Suprapubic skin (tissue), 4 donors: ENCODE measurements at places on chromosomes 11 and 22.

DNA sequence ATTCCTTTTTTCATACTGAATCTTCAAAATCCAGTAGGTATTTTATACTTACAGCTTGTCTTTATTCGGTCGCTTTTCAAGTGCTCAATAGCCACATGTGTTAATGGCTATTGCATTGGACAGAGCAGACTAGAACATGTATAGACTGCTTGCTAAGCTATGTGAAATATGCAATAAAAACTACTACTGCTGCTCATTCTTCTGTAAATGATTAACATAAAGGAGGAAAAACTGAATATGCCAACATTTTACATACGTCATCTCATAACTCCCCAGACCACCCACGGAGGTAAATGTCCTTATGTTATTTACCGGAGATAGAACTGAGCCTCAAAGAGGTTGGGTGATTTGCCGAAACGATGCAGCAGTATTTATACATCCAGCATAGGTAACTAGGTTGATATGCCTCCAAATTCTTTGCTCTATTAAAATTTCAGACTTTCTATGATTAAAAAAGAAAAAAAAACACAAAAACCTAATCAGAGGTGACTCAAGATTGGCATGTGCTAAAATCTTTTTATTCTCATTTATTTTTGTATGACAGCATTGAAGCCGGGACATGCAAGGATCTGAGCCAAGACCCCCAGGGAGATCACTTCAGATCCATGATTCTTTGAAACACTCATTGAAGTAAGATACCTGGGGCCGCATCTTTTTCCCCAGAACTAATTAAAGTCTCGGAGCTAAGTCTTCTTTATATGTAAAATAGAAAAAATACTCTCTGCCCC is 78.5 kb upstream of the OR5AK2 start:
- H3K4me1 ChIP-seq, result peaks cover 19% of the 10 kb centered on the region
- no peaks in the 10 kb centered on the region for H3K27me3 ChIP-seq
- no peak for DNase-seq
- no peak overlapping the region for H3K27ac ChIP-seq
- no peaks in the 10 kb centered on the region for H3K36me3 ChIP-seq

DNA sequence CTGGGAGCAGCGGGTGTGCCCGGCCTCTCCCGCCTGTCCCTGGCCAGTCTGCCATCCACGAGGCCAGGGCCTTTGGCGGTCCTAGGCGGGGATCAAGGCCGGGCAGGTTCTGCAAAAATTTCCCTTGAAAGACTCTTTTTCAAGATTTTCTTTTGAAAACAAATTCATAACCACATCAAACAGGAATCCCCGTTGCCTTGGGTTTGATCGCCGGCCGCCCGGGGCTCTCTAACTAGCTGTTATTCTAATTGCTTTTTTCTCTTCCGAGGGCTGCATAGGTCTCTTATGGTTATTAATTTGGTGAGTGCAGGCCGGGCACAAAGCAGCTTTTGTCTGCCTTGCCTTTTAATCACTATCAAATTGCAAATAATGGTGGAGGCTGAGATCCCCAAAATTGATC is 42.0 kb downstream of the CDKN1C start:
- H3K27me3 ChIP-seq, result no peaks in the 10 kb centered on the region
- no peak overlapping the region for H3K27ac ChIP-seq
- no peaks in the 10 kb centered on the region for H3K36me3 ChIP-seq
- DNase-seq, result no peak
- H3K4me3 ChIP-seq, result no peak overlapping the region

DNA sequence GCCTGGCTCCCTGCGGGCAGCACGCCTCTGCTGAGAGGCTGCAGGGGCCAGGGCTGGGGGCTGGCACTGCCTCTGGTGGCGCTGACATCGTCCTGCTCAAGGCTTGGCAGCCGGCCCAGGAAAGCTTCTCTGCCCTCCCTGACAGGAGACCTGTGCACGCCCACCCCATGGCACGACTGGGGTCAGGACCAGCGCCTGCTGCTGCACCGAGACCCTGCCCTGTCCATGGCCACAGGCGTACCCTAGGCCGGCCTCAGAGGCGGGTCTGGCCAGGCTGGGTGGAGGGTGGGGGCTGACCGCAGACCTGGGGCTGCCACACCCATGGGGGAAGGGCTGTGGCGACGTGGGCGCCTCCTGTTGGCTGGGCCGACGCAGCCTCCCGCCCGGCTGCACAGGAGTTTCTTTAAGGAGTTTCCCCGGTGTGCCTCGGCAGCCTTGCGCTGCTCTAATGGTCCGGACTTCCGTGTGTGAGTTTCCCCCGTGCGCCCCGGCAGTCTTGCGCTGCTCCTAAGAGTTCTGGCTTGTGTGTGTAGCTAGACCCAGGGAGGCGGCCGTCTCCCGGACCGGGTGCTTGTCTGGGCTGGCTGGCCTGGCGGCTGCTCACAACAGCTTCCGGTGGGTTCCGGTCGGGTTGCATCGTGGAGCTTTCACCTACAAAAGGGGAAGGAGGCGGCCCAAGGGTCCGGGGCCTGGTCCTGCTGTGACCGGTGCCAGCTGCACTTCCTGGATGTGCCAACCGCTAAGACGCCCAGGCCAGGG is 4.6 kb downstream of the TRABD start:
- H3K4me1 ChIP-seq, result peaks cover 61% of the 10 kb centered on the region
- H3K27me3 ChIP-seq, result no peaks in the 10 kb centered on the region
- peak overlapping the region; percentile 84 for H3K27ac ChIP-seq
- peaks cover 18% of the 10 kb centered on the region for H3K36me3 ChIP-seq
- peak; percentile 91 for DNase-seq

GRCh38 chr11:65610404-65610803 is 3.6 kb downstream of the MAP3K11 start:
- peak overlapping the region; percentile 83 for H3K4me3 ChIP-seq
- H3K36me3 ChIP-seq, result peaks cover 23% of the 10 kb centered on the region
- no peaks in the 10 kb centered on the region for H3K27me3 ChIP-seq

DNA sequence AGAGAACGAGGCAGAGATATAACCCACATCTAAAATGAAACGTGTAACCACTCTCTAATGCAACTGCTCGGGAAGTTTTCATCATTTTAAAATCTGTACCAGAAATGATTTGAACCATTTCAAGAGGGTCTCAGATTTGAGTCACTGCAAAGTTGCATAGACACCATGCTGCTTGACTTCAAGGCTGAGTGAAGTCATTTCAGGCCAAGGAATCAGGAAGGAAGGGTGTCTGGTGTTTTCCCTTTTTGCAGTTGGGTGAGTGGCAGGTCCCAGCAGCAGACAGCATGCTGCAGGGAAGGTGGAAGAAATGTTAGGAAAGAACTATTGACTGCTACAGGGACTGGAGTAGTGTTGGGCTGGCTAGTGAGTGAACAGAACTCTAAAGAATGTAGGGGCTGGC is 16.5 kb downstream of the TANGO2 start:
- H3K4me3 ChIP-seq, result no peak overlapping the region
- H3K27ac ChIP-seq, result no peak overlapping the region
- no peaks in the 10 kb centered on the region for H3K27me3 ChIP-seq
- no peak for DNase-seq
- H3K36me3 ChIP-seq, result peaks cover 45% of the 10 kb centered on the region

- H3K27me3 ChIP-seq, result peaks cover 9% of the 10 kb centered on the region
- peaks cover 17% of the 10 kb centered on the region for H3K4me1 ChIP-seq
- H3K36me3 ChIP-seq, result no peaks in the 10 kb centered on the region
- H3K27ac ChIP-seq, result peak overlapping the region; percentile 74
Observed at GRCh38 chr11:134069426-134070341, 812 bp downstream of the JAM3 start.

- no peaks in the 10 kb centered on the region for H3K27me3 ChIP-seq
- H3K36me3 ChIP-seq, result no peaks in the 10 kb centered on the region
Observed at GRCh38 chr11:67116758-67117105, 2.3 kb upstream of the KDM2A start.

DNA sequence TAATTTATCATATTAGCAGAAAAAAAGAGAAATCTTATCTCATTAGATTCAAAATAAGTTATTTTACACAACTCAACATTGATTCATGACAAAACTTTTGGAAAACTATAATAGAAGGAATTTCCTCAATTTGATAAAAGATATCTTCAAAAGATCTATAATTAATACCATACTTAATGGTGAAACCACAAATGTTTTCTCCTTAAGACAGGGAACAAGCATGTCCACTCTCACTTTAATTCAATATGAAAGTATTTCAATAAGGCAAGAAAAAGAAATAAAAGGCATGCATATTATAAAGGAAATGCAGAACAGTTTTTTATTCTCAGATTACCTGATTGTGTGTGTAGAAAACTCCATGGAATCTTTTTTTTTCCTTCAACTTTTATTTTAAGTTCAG is 23.6 kb downstream of the MTNR1B start:
- no peaks in the 10 kb centered on the region for H3K36me3 ChIP-seq
- H3K4me3 ChIP-seq, result no peak overlapping the region
- no peaks in the 10 kb centered on the region for H3K4me1 ChIP-seq
- no peak for DNase-seq
- H3K27me3 ChIP-seq, result no peaks in the 10 kb centered on the region
- no peak overlapping the region for H3K27ac ChIP-seq

GRCh38 chr22:32354360-32355351 is 3.0 kb upstream of the RFPL3 start:
- H3K4me1 ChIP-seq, result no peaks in the 10 kb centered on the region
- H3K36me3 ChIP-seq, result no peaks in the 10 kb centered on the region
- no peaks in the 10 kb centered on the region for H3K27me3 ChIP-seq
- no peak overlapping the region for H3K27ac ChIP-seq
- peak overlapping the region; percentile 26 for H3K4me3 ChIP-seq

DNA sequence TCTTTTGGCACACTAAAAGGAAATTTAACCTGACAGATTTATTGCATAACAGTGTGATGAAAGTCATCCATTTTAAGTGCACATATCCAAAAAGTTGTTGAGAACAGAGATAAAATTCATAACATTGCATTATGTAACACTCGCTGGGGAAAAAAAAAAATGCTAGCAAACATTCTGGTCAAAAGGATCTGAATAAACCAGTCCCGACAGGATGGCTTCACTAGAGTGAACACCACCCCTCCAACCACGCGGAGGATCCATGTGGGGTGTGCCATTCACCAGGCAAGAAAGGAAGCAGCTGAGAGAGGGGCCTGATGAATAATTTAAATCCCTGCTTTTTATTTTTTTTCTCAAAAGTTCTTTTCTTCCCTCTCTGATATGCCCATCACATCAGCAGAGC is 258.7 kb downstream of the DCDC1 start:
- H3K4me3 ChIP-seq, result no peak overlapping the region
- peaks cover 6% of the 10 kb centered on the region for H3K4me1 ChIP-seq
- no peaks in the 10 kb centered on the region for H3K36me3 ChIP-seq
- no peak for DNase-seq
- no peak overlapping the region for H3K27ac ChIP-seq

DNA sequence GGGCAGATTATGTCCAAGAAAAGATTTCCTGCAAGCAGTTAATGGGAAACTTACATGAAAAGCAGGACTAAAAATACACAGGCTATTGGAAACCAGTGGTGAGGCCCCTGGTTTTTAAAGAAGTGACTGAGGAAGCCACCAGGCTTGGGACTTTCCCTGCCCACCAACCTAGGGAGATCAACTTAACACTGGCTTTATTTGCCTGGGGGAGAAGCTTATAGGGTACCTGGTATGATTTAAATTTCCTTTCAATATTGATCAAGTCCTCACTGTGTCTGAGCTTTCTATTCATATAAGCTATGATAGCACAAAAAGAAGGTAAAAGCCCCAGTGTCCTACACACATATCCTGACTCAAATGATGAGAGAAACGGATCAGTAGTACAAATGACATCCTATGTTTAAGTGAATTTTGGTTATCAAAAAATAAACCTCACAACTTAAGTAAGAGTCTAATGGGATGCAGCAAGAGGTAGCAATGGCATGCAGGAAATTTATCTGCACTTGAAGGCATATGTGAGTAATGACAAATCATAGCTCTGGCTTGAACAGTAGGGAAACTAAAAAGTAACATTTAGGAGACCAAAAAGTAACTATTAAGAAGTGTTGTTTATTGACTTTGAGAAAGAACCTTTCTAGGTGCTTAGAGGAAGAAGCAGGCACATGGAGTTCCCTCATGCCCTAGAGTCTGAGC is 85.3 kb downstream of the GAB2 start:
- peaks cover 2% of the 10 kb centered on the region for H3K4me1 ChIP-seq
- no peak overlapping the region for H3K4me3 ChIP-seq
- H3K27ac ChIP-seq, result no peak overlapping the region
- no peaks in the 10 kb centered on the region for H3K27me3 ChIP-seq
- no peak for DNase-seq

- no peaks in the 10 kb centered on the region for H3K4me1 ChIP-seq
- H3K4me3 ChIP-seq, result no peak overlapping the region
- no peak for DNase-seq
- H3K27ac ChIP-seq, result no peak overlapping the region
Observed at GRCh38 chr11:108887436-108888238, 222.8 kb downstream of the DDX10 start.

DNA sequence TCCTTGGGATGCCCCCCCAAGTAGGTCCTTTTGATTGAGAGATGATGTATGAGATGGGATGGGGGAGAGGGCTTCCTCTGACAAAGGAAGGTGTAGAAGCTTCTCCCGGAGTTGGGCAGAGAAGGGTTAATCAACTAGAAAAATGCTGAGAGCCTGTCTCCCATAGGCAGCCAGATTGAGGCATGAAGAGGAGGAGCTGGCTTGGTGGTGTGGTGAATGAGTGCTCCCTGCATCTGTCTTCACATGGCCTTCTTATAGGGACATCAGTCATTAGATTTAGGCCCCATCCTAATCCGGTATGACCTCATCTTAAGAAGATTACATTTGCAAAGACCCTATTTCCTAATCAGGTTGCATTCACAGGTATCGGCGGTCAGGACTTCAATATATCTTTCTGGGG is 61.1 kb downstream of the NFAM1 start:
- H3K4me3 ChIP-seq, result no peak overlapping the region
- peaks cover 2% of the 10 kb centered on the region for H3K27me3 ChIP-seq
- DNase-seq, result no peak
- H3K27ac ChIP-seq, result no peak overlapping the region

DNA sequence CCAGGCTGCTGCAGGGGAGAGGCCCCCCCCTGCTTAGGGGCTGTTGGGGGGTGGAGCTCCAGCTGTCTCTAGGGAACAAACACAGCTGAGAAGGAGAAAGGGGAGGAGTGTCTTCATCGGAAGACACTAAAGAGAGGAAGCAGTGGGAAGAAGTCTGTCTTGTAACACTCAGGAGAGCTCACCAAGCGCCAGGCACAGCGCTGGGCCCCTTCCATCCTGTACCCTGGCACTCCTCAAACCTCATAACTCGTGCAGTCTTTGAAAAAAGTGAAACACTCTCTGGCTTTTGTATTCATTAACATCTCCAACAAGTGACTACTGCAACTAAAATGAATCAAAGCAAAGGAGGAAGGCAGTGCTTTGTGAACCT is 67.4 kb upstream of the PRDM11 start:
- no peaks in the 10 kb centered on the region for H3K27me3 ChIP-seq
- H3K36me3 ChIP-seq, result no peaks in the 10 kb centered on the region
- H3K4me3 ChIP-seq, result no peak overlapping the region
- peaks cover 28% of the 10 kb centered on the region for H3K4me1 ChIP-seq
- H3K27ac ChIP-seq, result no peak overlapping the region

- H3K4me1 ChIP-seq, result peaks cover 47% of the 10 kb centered on the region
- H3K4me3 ChIP-seq, result peak overlapping the region; percentile 96
- no peak for DNase-seq
- no peaks in the 10 kb centered on the region for H3K27me3 ChIP-seq
- H3K27ac ChIP-seq, result peak overlapping the region; percentile 98
Observed at GRCh38 chr22:31945971-31946680, 1.8 kb downstream of the YWHAH start.
